ENCODE measurements at places on chromosomes 2 and 18.

DNA sequence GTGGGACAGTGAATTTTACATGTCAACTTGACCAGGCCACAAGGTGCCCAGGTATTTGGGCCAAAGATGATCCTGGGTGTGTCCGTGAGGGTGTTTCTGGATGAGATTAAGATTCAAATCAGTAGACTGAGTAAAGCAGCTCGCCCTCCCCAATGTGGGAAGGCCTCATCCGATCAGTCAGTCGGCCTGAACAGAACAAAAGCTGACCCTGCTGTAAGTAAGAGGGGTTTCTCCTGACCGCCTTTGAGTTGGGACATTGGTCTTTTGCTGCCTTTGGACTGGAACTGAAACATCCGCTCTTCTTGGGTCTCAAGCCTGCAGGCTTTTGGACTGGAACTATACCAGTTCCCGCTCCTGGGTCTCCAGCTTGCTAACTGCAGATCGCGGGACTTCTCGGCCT, 233.3 kb downstream of the KLHL29 start:
- no peak overlapping the region for H3K4me3 ChIP-seq
- no peak overlapping the region for H3K27ac ChIP-seq
- DNase-seq: no peak
- H3K36me3 ChIP-seq: peaks cover 2% of the 10 kb centered on the region
- peaks cover 2% of the 10 kb centered on the region for H3K27me3 ChIP-seq
- peaks cover 25% of the 10 kb centered on the region for H3K4me1 ChIP-seq

GRCh38 chr2:84631047-84631446, 114.7 kb downstream of the DNAH6 start:
- H3K27ac ChIP-seq: no peak overlapping the region
- peak overlapping the region; percentile 53 for H3K4me3 ChIP-seq
- DNase-seq: peak; percentile 54
- no peaks in the 10 kb centered on the region for H3K36me3 ChIP-seq

- peaks cover 23% of the 10 kb centered on the region for H3K4me1 ChIP-seq
- DNase-seq: no peak
- no peak overlapping the region for H3K4me3 ChIP-seq
- no peak overlapping the region for H3K27ac ChIP-seq
Observed at GRCh38 chr2:206991070-206991469, 51.8 kb downstream of the CPO start.

GRCh38 chr2:108870069-108870644, 83.6 kb downstream of the CCDC138 start:
- no peaks in the 10 kb centered on the region for H3K27me3 ChIP-seq
- no peaks in the 10 kb centered on the region for H3K4me1 ChIP-seq
- no peak overlapping the region for H3K27ac ChIP-seq
- DNase-seq: no peak

- peaks cover 20% of the 10 kb centered on the region for H3K4me1 ChIP-seq
- no peak overlapping the region for H3K4me3 ChIP-seq
- H3K27ac ChIP-seq: peak overlapping the region; percentile 22
Observed at GRCh38 chr2:127776122-127776780, 34.7 kb downstream of the WDR33 start.

- H3K4me3 ChIP-seq: no peak overlapping the region
- no peak overlapping the region for H3K27ac ChIP-seq
- H3K27me3 ChIP-seq: peaks cover under 1% of the 10 kb centered on the region
- no peaks in the 10 kb centered on the region for H3K4me1 ChIP-seq
- H3K36me3 ChIP-seq: no peaks in the 10 kb centered on the region
Observed at GRCh38 chr2:169415233-169415748, 53.0 kb upstream of the LRP2 start.

GRCh38 chr2:204000446-204000845, 63.9 kb downstream of the ICOS start:
- peaks cover 3% of the 10 kb centered on the region for H3K27me3 ChIP-seq
- H3K27ac ChIP-seq: no peak overlapping the region
- no peaks in the 10 kb centered on the region for H3K4me1 ChIP-seq
- H3K36me3 ChIP-seq: no peaks in the 10 kb centered on the region
- no peak overlapping the region for H3K4me3 ChIP-seq
- no peak for DNase-seq

- no peak overlapping the region for H3K4me3 ChIP-seq
- no peak for DNase-seq
- peaks cover 52% of the 10 kb centered on the region for H3K4me1 ChIP-seq
Observed at GRCh38 chr2:171960570-171960969, 38.3 kb downstream of the HAT1 start.

DNA sequence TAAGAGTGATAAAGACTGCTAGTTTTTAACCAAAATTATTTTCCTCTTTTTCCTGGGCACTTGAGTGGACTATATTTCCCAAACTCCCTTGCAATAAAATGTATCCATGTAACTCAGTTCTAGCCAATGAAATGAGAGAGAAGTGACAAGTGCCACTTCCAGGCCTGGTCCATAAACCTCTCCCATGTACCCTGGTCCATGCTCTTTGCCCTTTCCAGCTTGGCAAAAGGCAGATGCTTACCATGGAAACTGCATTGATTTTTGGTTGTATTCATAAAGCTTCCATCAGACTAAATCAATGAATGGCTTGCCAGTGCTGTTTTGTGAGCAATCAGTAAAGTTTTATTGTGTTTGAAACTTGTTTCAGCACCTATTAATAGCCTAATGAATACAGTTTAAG, 229.3 kb downstream of the TNS1 start:
- H3K27me3 ChIP-seq: peaks cover 1% of the 10 kb centered on the region
- H3K4me1 ChIP-seq: peaks cover 7% of the 10 kb centered on the region
- H3K36me3 ChIP-seq: peaks cover 17% of the 10 kb centered on the region
- H3K27ac ChIP-seq: no peak overlapping the region
- no peak for DNase-seq
- H3K4me3 ChIP-seq: no peak overlapping the region

- no peaks in the 10 kb centered on the region for H3K36me3 ChIP-seq
- H3K27me3 ChIP-seq: no peaks in the 10 kb centered on the region
- no peak overlapping the region for H3K27ac ChIP-seq
- DNase-seq: no peak
- no peaks in the 10 kb centered on the region for H3K4me1 ChIP-seq
- H3K4me3 ChIP-seq: no peak overlapping the region
Observed at GRCh38 chr2:178317811-178318210, 123.5 kb downstream of the OSBPL6 start.

DNA sequence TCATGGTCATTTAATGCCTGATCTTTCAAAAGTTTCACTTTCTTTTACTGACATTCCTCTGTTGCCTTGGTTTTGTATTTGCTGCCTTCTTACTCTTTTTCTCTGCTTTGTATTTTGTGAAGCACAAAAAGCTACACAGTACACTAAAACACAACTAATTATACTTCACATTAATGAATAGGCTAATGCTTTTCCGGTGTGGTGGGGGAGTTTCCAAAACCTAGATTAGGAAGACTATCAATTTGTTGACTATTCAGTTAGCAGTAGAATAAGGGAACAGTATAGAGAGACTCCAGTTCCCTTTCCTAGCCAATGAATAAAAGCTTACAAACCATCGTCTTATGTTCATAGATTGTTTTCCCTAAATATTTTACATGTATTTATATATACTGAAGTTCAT, 468.3 kb downstream of the SPAG16 start:
- H3K36me3 ChIP-seq: no peaks in the 10 kb centered on the region
- H3K27ac ChIP-seq: no peak overlapping the region

GRCh38 chr2:113281910-113282746, 3.4 kb upstream of the PAX8 start:
- H3K4me3 ChIP-seq: no peak overlapping the region
- DNase-seq: no peak
- H3K27me3 ChIP-seq: peaks cover 5% of the 10 kb centered on the region
- H3K4me1 ChIP-seq: peaks cover 48% of the 10 kb centered on the region
- no peaks in the 10 kb centered on the region for H3K36me3 ChIP-seq
- no peak overlapping the region for H3K27ac ChIP-seq

GRCh38 chr2:67797801-67798540, 264.8 kb downstream of the C1D start:
- H3K27ac ChIP-seq: peak overlapping the region; percentile 32
- peak; percentile 41 for DNase-seq
- H3K27me3 ChIP-seq: peaks cover 3% of the 10 kb centered on the region

GRCh38 chr2:114729026-114729425, 286.6 kb downstream of the DPP10 start:
- H3K36me3 ChIP-seq: no peaks in the 10 kb centered on the region
- H3K4me3 ChIP-seq: no peak overlapping the region
- H3K4me1 ChIP-seq: no peaks in the 10 kb centered on the region
- no peaks in the 10 kb centered on the region for H3K27me3 ChIP-seq
- DNase-seq: no peak
- no peak overlapping the region for H3K27ac ChIP-seq

- peaks cover 3% of the 10 kb centered on the region for H3K36me3 ChIP-seq
- no peaks in the 10 kb centered on the region for H3K4me1 ChIP-seq
- no peak overlapping the region for H3K27ac ChIP-seq
- H3K4me3 ChIP-seq: no peak overlapping the region
Observed at GRCh38 chr18:43130716-43131260, 15.3 kb upstream of the RIT2 start.

- H3K27ac ChIP-seq: peak overlapping the region; percentile 94
- peaks cover 33% of the 10 kb centered on the region for H3K4me1 ChIP-seq
- no peaks in the 10 kb centered on the region for H3K27me3 ChIP-seq
- no peaks in the 10 kb centered on the region for H3K36me3 ChIP-seq
Observed at GRCh38 chr2:9675415-9676351, 44.9 kb upstream of the YWHAQ start.

- H3K27me3 ChIP-seq: no peaks in the 10 kb centered on the region
- peaks cover 13% of the 10 kb centered on the region for H3K4me1 ChIP-seq
- peaks cover 21% of the 10 kb centered on the region for H3K36me3 ChIP-seq
- H3K4me3 ChIP-seq: no peak overlapping the region
- no peak overlapping the region for H3K27ac ChIP-seq
- no peak for DNase-seq
Observed at GRCh38 chr2:162053066-162053807, 20.8 kb downstream of the DPP4 start.

- H3K4me3 ChIP-seq: no peak overlapping the region
- H3K36me3 ChIP-seq: no peaks in the 10 kb centered on the region
- DNase-seq: no peak
- peaks cover 6% of the 10 kb centered on the region for H3K4me1 ChIP-seq
Observed at GRCh38 chr2:234374150-234374508, 122.8 kb downstream of the ARL4C start.

DNA sequence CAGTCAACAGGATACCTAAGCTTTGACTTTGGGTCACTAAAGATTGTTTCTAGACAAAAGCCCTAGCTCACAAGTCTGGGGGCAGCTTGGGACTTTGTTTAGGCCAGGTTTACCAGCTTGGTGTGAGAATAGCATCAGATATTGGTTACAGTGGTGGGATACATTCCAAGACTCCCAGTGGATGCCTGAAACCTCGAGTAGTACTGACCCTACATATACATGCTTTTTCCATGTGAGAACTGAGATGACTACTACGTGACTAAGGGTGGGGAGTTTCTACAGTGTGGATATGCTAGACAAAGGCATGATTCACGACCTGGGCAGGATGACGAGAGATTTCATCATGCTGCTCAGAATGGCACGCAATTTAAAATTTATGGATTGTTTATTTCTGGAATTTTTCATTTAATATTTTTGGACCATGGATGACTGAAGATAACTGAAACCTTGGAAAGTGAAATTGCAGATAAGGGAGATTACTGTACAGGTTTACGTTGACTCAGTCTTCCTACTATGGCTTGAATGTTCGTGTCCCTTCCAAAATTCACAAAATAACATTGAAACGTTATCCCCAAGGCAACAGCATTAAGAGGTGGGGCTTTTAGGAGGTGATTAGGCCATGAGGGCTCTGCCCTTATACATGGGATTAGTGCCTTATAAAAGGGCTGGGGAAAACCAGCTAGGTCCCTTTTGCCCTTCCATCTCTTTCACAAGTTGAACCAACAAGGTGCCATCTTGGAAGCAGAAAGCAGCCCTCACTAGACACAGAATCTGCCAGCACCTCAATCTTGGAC, 50.2 kb upstream of the CTAGE1 start:
- peaks cover 78% of the 10 kb centered on the region for H3K4me1 ChIP-seq
- H3K4me3 ChIP-seq: peak overlapping the region; percentile 48
- peak; percentile 96 for DNase-seq
- no peaks in the 10 kb centered on the region for H3K27me3 ChIP-seq
- peaks cover 10% of the 10 kb centered on the region for H3K36me3 ChIP-seq

GRCh38 chr2:39377226-39377939, 59.7 kb downstream of the MAP4K3 start:
- DNase-seq: no peak
- no peak overlapping the region for H3K4me3 ChIP-seq

All from HFFc6 (cell line).